ENCODE measurements at places on chromosomes 5 and 9.

DNA sequence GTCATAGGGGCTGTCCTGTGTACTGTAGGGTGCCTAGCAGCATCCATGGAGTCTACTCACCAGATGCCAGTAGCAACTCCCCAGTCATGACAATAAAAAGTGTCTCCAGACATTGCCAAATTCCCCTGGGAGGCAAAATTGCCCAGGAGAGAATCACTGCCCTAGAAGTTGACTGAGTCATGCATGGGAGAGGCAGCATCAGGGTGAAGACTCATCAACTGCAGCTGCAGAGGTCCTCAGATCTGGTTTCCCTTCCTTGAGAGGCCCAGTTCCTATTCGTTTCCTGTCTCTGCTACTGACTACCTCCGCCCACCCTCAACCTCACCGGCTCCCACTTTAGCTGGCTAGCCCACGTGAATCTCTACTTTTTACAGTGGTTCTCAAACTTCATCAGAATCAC is 88.6 kb upstream of the AGXT2 start:
- no peak for DNase-seq

- no peak for DNase-seq
These were observed 46.3 kb downstream of the BICD2 start for GRCh38 chr9:92718086-92719001.

DNA sequence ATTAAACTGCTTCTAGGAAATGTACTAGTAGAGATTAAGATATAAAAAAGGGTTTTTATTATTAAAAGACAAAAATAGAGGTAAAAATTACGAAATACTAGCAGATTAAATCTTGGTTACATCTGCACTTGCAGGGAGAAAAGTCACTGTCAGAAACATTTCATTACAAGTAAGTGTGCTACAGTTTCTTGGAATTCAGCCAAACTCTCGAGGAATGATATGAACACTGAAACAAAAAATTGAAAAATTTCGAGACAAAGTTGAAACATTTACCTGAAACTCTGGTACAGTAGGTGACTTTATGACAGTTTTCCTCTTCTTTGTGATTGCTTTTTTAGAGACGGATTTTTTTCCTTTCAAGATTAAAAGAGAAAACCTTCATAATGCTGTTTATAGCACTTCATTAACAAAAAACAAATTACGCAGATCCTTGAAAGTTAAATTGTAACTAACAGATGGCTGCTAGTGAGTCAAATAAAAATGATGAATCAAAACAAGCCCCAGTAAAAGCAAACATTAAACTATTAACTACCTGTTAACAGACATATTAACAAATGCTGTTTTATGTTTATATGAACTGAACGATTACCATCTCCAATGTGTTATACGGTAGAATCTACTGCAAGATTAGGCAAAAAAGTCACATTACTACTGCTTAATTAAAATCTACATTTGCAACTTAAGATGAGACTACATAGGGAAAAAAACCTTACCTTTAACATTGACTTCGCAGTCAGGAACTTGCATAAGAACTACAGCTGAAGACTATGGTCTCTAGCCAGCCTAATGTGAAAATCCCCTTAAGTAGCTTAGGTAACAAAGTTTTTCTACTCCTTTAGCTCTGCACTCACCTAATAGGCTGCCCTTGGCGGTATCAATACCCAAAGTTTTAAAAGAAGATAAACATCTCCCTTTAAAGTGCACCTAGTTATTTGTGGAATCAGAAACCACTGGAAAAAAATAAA is 61.4 kb downstream of the RANBP6 start:
- no peak for DNase-seq

DNA sequence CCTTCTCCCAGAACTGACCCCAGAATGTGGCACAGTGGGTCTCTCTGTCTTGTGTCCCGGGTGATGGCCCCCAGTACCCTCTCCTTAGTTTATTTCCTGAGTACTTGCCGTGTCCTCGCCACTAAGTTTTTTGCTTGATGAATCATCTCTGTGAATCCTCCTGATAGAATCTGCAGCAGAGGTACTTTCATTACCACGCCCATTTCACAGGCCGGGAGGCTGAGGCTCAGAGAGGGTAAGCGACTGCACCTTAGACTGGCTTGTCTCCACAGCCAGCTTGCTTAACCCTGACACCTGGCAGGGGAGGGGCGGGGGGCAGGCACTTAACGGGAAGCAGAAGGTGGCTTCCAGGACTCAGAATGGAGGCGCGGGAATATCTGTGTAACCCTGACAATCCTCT is 7.9 kb upstream of the IER5L start:
- no peak for DNase-seq

- peak; percentile 4 for DNase-seq
These were observed 629 bp downstream of the CCNH start for GRCh38 chr5:87411973-87412629.

GRCh38 chr9:132881826-132882225 is 3.1 kb downstream of the SPACA9 start:
- DNase-seq, result no peak

DNA sequence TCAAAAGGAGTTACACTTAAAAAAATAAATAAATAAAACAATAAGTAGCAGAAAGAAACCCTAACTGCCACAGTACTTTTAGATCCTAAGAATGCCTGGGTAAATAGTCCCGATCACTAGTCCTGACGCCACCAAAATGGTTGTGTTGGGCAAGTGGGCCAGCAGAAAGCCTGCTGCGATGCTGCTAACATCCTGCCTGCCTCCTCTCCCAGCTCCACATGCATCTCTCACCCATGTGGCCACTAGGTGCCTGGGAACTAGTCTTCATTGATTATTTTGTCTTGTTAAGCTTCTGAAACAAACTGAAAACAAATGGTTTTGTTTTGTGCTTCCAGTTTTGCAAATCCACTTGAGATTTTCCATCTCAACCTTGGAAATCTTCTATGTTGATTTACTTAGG is 54.4 kb upstream of the TRAF1 start:
- DNase-seq, result no peak

DNA sequence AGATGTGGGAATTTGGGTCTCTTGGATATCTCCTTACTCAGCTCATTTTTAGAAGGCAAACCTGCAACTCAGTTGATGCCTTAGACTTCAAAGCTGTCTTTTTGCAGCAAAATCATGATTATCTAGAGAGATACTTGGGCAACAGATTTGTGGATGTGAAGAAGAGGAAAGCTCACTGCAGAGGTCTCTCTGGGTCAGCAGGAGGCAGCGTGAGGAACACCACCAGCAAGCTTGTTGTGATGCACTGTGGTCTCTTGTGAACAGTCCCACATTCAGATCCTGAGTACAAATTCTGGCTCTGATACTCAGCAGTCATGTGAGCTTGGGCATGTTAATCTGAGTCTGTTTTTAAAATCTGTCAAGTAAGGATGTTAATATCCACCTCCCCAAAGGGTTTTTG is 26.3 kb upstream of the DMRT3 start:
- DNase-seq, result no peak

DNA sequence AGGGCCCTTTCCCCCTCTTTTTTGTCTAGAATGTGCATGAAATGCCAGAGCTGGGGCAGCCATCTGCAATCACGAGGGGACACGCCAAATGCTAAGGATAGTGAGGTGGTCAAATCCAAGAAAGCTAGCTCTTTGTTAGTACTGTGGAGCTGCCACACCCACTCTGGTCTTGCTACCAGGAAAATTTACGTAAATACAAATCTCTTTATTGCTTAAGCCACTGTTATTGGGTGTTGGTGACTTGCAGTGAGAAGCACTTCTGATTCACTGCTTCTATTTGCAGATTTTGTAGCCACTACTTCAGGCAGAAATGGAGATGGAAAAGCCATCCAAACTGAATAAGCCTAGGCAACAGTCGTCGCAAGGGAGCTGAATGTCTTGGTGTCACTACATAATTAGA is 25.6 kb upstream of the SUSD1 start:
- DNase-seq, result no peak

- DNase-seq, result no peak
These were observed 173.6 kb upstream of the IER5L start for GRCh38 chr9:129351642-129352145.

- no peak for DNase-seq
These were observed 145.4 kb upstream of the MTAP start for GRCh38 chr9:21656776-21657674.

DNA sequence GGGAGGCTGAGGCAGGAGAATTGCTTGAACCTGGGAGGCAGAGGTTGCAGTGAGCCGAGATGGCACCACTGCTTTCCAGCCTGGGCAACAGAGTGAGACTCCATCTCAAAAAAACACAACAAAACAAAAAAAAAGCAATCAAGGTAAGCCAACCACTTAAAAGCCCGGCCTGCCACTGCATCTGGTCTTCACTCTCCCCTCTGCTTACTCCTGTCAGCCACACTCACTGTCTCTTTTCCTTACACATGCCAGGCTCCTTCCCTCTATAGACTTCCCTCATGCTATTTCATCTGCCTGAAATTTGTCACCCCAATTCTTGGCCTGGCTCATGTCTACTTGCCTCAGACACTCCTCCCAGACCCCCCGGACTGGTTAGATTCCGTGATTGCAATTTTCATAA is 17.6 kb upstream of the LIFR start:
- no peak for DNase-seq

DNA sequence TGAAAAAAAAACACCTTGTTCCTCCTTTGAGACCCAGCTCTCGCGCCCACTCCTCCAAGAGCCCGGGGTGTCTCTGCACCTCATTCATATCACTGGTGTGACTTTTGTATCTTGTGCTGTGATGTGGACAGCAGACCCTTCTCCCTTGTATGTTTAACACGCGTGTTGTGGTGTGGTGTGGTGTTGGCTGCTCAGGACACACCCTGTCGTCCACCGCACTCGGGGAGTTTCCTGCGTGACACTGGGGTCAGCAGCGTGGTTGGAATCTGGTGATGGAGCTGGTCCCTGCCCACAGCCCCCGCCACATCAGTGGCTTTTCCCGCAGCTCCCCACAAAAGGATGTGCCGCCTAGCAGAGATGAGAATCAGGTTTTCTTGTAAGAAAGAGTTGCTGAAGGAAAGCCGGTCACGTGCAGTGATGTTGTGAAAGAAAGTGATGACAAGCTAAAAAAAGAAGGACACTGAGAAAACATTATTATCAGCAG is 61.5 kb downstream of the TENT4A start:
- DNase-seq, result no peak

DNA sequence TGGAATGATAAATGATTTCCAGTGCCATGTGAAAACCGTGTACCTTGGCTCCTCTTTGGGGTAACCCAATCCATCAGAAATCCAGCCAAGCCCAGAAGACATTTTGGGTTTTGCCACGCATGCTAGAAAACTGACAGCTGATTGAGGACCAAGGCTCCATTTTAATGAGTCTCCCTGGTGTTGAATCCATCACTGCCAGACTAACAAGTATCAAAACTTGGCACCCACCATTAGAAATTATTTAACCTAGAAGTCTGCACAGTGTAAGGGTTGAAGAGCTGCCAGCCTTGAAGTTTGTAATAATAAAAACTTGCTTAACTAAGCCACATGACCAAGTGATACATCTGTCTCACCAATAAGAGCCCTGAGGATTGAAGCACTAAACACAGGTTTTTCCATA is 369.9 kb downstream of the DNAH5 start:
- DNase-seq, result no peak

GRCh38 chr9:2729721-2730120 is 12.4 kb downstream of the KCNV2 start:
- no peak for DNase-seq

DNA sequence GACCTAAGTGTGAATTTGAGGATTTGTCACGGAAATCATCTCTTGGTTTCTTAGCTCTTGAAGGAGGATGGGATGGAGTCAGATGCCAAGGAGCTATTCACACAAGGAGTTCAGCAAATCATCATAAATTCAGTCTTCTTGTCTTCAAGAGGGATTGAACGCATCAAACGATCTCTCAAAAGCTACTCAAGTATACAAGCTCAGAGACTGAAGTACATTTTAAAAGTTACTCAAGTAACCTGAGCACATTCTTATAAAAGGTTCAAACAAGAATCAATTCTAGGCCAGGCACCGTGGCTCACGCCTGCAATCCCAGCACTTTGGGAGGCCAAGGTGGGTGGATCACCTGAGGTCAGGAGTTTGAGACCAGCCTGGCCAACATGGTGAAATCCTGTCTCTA is 21.1 kb upstream of the GOLPH3 start:
- no peak for DNase-seq

GRCh38 chr5:99179206-99179605 is 250.4 kb upstream of the CHD1 start:
- DNase-seq, result no peak

DNA sequence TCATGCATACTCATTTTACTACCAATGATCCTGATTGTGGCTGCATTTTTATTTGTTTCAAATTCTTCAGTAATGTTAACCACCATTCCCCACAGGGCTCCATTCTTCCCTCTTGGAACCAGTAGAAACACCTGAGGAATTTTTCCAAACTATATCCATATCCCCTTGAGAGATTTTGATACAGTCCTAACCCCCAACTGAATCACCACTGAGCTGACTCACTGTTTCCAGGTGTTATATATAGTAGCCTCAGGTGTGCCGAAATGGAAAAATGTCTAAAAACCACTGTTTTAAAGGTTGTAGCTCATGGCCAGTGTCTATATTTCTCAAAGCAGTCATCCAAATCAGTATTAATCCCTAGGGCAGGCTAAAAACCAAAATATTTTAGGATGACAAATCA is 85.2 kb downstream of the MRPS27 start:
- DNase-seq, result no peak

DNA sequence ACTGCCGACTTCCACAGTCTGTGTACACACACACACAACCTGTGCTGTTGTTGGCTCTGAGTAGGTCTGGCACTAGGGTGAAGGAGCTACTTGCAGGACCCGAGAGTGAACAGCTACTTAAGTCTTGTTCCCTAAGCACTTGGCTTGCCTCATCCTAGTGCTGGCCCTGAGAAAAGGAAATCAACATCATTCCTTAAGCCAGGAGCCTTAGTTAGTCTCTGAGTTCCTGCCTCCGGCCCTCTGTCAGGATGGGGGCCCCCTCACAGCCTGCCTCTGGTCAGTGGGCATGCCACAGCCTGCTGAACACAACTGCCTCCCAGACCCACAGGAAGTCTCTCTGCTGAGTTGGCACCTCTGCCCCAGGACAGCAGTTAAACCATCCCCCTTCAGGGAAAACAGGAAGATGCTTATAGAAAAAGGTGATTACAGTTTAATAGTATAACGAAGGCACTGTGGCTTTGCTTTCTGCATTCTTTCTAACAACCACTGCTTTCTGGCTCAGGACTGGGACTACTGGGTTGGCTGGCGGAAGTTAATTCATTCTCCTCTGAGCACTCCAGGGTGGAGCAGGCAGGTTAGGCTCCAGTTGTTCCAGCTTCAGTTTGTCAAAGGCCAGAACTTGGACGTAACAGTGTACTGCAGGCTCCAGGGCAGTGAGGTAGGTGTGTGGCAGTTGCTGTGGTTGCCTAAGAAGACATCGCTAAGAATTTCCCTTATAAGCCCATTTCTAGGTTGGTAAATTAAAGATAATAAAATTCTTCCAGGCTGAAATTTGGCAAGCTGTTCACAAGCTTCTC is 2.8 kb downstream of the MAMDC2 start:
- DNase-seq, result no peak

DNA sequence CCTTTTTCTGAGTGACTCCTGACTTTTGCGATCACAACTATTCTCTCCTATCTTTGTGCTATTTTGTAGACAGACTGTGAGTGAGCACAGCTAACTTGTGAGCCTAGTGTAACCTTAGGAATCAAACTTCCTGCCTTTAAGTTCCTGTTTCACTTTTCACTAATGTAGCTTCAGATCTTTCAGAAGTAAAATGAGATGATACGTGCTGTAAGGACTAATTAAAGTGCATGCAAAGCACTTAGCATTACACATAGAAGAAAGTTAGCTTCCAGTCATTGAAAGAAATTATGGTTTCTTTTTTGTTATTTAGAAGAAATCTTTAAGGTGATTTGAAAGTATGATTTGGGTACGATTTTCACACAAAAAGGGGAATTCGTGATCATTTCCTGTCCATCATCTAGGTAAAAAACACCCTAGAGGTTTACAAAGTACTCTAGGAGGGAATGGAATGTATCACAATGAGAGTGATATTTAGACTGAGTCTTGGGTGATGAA is 122.7 kb downstream of the ST8SIA4 start:
- no peak for DNase-seq
